ENCODE measurements at places on chromosomes 11 and 22.

DNA sequence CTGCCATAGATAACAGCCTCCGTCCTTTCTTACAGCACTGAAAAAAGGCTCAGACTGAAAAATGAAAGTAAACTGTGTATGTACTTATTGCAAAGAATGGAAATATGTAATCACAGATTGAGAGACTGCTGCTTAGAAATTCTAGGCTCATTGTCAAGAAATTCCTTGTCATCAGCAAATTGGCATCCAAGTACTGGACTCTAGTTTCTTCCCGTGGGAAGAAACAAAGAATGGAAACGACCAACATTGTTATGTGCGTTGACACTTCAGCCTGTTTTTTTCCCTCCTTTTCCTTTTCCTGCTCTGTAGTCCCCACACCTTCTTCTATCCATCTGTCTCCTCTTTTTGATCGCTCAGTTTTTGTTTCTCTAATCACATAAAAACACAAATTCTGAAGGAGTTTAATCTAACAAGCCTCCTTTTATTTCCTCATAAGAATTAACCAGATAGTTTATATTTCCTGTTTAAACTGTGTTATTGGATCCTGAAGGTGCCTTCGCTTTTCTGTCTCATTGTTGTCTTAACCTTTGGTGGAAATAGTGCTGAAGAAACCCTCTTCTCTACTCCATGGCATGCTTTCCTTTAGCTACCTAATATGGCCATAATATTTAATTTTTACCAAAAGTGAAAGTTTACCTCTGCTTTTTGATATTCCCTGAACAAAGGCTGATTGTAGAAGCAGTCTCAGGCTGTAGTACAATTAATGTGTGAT, 20.0 kb upstream of the CASP12 start:
- DNase-seq, result no peak

- DNase-seq, result no peak
These were observed 1.3 kb downstream of the GNG3 start for GRCh38 chr11:62708793-62709192.

GRCh38 chr11:1368216-1368615, 21.5 kb upstream of the BRSK2 start:
- DNase-seq, result no peak

- no peak for DNase-seq
These were observed 17.4 kb upstream of the GNB1L start for GRCh38 chr22:19871845-19872778.

DNA sequence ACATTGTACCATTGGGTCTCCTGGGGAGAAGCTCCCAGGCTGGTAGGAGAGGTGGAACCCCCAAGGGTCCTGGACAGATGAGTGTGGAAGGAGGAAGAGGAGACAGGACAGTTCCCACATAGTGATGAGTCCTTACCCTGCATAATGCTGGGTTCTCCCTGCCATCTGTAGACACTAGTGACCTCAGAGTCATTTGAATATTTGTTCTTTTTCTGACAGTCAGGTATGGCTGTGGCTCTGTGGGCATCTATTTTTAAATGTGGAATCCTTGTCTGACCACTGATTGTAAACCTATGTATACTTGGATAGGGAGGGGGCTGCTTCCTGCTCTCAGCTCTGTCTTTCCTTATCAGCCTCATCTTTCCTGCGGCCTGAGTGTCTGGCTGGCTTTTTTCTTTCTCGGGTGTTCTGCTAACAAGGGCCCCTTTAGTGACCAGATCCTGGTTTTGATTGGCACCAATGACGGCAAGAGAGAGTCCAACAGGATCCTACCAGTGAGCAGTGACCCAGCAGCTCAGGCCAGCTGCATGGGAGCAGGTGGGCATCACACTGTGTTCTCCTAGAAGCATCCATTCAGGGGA, 2.6 kb upstream of the SLC5A1 start:
- no peak for DNase-seq

DNA sequence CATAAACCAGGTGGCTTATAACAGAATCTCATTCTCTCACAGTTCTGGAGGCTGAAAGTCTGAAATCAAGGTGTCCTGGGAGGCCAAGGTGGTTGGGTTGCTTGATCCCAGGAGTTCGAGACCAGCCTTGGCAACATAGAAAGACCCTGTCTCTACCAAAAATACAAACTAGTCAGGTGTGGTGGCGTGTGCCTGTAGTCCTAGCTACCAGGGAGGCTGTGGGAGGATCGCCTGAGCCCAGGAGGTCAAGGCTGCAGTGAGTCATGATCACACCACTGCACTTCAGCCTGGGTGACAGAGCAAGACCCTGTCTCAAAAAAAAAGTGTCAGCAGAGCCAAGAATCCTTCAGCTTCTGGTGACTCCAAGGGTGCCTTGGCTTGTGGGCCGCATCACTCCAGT, 8.9 kb upstream of the PRR5 start:
- DNase-seq, result no peak

- DNase-seq, result no peak
These were observed 9.7 kb downstream of the FXYD2 start for GRCh38 chr11:117814766-117815261.

GRCh38 chr11:108780119-108780518, 115.2 kb downstream of the DDX10 start:
- no peak for DNase-seq

DNA sequence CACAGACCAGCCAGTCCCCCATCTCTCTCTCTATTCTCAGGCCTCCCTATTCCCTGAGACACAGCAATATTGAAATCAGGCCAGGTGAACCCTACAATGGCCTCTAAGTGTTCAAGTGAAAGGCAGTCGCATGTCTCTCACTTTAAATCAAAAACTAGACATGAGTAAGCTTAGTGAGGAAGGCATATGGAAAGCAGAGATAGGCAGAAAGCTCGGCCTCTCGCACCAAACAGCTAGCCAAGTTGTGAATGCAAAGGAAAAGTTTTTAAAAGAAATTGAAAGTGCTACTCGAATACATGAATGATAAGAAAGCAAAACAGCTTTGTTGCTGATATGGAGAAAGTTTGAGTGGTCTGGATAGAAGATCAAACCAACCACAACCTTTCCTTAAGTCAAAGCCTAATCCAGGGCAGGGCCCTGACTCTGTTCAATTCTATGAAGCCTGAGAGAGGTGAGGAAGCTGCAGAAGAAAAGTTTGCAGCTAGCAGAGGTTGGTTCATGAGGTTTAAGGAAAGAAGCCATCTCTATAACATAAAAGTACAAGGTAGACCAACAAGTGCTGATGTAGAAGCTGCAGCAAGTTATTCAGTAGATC, 19.8 kb upstream of the MPZL2 start:
- DNase-seq, result no peak

GRCh38 chr11:76781046-76781801, 1.9 kb upstream of the TSKU start:
- DNase-seq, result no peak

DNA sequence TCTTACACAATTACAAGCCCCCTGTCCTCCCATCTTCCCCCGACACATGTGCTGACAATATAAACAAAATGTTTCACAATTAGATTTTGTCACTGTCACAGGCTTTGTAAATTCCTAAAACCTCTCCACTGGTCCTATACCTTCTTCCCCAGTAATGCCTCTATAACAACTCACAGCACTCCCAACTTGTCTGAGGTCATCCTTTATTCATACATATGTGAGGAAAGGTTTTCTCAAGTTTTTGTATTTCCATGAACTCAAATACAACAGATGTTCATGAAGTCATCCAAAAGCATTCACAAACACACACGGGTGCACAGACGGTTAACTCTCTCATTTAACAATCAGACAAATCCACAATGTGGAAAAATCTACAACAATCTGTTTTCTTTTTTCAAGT, 1.9 kb downstream of the OR52H1 start:
- no peak for DNase-seq

GRCh38 chr11:75878933-75879332, 63.9 kb downstream of the UVRAG start:
- no peak for DNase-seq

DNA sequence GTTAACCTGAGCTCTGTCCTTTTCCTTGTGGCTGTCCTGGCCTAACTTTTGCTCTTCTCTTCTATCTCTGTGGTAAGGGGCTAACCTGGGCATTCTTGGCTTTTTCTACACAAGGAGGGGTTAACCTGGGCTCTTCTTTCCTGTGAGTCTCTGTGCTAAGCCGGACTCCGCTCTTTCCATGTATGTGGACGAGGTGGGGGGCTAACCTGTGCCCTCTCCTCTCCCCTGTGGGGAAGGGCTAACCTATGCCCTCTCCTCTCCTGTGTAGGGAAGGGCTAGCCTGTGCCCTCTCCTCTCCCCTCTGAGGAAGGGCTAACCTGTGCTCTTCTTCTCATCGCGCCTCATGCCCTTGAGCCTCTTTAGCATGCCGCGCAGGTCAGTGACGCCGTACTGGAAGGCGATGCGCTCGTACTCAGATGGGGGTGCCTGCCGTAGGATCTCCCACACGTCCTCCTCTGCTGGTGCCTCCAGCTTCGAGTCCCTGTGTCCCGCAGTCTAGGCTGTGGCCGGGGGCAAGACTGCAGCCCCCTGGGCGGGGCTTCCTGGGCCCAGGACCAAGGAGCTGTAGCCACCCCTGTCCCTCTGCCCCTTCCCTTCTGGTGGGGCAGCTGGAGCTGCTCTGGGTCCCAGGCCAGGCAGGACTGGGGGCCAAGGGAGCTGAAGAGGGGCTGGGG, 6.5 kb downstream of the MYBPC3 start:
- no peak for DNase-seq

DNA sequence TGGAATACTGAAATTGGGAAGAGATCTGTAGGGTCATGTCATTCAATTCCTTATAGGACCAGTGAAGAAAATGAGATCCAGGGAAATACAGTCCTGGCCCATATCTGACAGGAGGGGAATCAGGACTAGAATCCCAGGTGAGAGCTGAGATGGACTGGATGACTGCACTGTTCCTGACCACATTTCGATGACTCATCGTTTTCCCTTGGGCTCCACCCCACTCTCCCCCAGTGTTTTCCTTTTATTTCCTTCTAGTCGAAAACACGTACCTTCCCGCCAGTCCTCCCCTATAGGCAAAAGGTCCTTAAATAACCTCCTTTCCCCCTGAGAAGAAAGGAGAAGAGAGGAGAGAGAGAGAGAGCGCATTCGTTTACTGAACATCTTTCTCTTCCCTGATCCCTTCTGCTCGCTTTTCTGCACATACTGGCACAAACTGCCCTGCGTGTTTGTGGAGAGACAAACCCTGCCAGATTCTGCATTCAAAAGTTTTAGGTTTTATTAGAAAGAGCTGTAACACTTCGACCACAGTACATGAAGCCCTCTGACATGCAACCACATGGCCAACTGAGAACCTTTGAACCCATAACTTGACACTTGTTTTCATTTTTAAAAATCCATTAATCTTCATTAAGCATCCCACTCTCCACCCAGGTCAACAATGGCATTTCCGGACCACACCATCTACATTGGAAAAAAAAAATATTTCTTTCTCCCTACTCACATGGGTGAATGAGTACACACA, 565.7 kb downstream of the METTL15 start:
- no peak for DNase-seq

- DNase-seq, result no peak
These were observed 785.4 kb upstream of the API5 start for GRCh38 chr11:42526426-42526825.

DNA sequence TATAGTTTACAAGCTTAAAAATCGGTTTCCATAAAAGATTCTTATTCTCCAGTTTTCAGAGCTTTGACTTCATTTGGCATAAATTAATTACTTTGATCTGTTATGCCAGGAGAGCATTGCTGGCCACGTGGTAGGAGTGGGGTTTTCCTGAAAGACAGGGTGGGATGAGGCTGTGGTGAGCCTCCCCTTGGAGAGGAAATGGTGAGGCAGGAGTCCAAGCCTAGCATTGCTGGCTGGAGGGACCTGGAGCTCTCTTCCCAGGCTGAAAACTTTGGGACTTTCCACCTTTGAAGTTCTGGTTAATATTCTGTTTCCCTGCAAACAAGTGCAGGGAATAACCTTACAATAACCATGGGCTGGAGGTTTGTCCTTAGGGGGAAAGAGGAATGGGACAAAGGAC, 21.1 kb upstream of the CSF2RB start:
- DNase-seq, result no peak

- DNase-seq, result no peak
These were observed 42.3 kb upstream of the NFRKB start for GRCh38 chr11:129937592-129938238.

- DNase-seq, result no peak
These were observed 87.2 kb upstream of the CADM1 start for GRCh38 chr11:115591380-115591779.

DNA sequence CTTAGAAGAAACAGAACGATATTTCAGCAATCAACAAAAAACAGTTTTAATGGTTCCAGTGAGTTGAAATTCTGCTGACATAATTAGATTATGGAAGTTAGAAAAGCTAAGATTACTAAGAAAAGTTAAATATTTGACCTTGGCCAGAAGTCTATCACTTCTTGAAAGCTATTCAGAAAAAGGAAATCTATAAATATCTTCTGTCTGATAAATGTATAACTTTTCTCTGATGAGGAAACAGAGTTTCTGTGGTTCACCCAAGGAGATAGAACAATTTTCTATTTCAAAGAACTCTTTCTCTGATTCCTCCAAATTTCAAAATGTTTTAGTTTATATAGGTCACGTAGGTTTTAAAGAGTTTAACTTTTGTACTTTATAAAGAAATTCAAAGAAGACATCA, 438.4 kb upstream of the CHORDC1 start:
- no peak for DNase-seq

GRCh38 chr11:70541699-70542098, 143.4 kb downstream of the CTTN start:
- no peak for DNase-seq

All from SW 1271 (cell line).